ENCODE measurements at places on chromosomes 2 and 18.

GRCh38 chr2:166013878-166014277, 60.3 kb upstream of the TTC21B start:
- DNase-seq: no peak

DNA sequence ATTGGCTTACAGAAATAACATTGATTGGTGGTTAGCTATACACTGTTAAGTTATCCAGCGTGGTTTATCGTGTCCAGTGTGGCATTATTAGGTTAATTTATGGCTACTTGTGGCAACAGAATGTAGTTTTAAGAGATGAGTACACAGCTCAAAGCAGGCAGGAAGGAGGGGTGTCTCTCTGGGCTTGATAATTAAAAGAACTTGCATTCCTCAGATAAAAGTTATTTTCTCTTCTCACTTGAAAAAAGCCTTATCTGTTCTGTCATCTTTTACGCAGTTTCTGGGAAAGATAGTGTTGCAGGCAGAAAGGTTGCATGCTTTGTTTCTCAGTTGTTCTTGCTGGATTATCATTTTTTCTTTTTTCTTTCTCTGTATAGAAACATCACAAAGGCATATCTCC, 154.4 kb upstream of the COL3A1 start:
- no peak for DNase-seq

DNA sequence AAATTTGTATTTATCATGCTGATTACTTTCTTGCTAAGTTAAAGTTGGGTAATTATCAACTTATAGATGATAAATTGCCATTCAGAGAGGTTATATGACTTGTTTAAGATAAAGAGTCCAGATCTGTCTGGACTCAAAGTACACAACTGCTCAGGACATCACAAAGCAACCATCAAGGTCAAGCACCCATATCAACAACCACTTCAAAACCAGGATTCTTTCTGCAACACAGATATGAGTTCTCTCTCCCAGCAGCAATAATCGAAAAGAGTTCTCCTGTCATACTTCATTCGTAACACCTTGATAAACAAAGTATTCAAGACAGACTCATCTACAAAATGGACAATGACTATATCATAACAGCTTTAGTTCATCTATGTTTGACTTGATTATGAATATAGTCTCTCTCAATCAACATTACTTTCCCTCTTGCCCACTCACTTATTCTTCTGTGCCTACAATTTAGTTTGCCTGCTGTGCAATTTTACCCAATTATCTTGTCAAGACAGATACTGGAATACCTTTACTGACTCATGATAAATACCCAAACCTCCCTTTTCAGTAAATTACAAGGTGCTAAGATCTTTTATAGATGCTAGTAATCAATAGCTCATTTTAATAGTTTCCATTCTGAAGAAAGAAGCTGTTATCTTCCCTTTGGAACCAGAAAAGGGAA, 281.8 kb downstream of the NBAS start:
- DNase-seq: no peak

GRCh38 chr2:98460573-98461497, 16.2 kb downstream of the INPP4A start:
- DNase-seq: peak; percentile 33

DNA sequence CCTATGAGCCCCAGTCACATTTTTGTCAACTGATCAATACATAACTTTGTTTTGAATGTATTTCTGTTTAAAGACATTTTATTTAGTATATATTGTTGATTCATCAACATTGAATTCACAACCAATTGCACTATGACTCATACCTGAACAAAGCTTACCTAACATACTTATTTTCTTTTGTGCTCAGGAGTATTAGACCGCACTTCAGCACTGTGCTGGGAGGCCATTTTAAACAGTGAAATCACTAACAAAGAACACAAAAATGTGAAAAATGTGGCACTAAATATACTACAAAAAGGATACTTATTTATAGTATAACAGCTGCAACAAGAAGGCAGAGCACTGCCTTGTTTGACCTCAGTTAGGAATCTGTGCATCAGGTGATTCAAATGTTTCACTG, 12.4 kb upstream of the IFIH1 start:
- DNase-seq: no peak

DNA sequence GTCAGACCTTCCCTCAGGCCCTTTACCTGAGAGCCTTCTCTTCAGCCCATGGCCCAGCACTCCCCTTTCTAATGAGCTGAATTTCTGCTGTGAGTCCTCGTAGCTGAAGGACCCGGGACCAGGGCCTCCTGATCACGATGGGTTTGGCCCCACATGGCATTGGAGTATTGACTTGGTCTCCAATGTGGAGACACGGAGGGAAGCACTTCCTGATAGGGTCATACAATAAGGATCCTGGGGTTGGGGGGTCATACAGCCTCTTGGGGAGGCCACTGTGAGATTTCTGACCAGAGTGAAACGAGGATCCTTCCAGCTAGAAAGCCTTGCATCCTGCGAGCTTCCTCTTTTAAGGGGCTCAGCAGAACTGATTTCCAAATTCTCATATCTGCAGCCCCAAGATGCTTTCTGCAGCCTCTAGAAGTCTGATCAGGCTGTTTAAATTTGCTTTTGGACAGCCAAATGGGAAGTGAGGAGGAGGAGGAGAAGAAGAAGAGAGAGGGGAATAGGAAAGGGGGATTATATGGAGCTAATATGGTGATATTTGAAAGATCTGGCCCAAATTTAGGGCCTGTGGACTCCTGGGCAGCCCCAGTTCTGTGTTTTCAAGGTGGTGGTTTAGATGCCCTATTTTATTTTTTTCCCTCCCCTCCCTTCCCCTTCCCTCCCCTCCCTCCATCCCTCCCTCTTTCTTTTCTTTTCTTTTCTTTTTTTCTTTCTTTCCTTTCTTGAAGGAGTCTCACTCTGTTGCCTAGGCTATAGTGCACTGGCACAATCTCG, 38.9 kb downstream of the RHOB start:
- no peak for DNase-seq

DNA sequence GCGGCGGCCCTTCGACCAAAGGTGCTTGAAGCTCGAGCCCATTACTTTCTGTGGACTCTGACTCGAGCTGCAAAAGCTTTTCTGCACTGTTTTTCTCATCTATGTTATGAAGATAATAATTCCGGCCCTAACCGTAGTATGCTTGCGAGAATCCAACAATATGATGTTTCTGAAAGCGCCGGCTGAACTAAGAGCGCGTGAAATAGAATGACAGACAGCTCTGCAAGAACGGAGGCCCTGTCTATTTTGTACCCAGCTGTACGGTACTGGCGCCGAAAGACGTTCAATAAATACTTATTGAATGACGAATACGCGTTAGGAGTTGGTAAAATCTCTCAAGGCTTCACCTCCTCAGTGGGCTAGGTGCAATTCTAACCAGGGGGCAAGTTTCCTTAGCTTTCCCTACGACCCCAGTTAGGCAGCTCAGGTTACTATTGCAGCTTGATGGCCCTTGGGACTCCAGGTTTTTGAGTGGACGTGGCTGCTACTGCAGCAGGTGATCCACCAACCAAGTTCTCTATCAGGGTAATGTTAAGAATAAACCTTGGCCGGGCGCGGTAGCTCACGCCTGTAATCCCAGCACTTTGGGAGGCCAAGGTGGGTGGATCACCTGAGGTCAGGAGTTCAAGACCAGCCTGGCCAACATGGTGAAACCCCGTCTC, 570 bp downstream of the SCRN3 start:
- no peak for DNase-seq

- DNase-seq: no peak
Measured at GRCh38 chr2:124258140-124258880, 233.2 kb downstream of the CNTNAP5 start.

DNA sequence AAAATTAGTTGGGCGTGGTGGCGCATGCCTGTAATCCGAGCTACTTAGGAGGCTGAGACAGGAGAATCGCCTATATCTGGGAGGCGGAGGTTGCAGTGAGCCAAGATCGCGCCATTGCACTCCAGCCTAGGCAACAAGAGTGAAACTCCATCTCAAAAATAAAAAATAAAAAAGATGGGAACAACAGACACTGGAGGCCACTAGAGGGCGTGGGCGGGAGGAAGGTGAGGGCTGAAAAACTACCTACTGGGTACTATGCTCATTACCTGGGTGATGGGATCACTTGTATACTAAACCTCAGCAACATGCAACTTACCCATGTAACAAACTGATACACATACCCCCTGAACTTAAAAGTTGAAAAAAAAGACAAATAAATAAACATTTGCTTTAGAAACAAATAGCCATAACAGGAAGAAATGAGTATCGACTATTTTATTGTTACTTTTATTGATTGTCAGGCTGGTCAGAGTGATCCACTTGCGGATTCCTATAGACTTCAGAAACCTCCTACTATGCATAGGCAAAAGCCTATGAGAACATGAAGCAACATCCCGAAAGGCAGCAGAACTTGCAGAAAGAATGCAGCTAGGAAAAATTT, 61.0 kb downstream of the TMEM163 start:
- DNase-seq: no peak

DNA sequence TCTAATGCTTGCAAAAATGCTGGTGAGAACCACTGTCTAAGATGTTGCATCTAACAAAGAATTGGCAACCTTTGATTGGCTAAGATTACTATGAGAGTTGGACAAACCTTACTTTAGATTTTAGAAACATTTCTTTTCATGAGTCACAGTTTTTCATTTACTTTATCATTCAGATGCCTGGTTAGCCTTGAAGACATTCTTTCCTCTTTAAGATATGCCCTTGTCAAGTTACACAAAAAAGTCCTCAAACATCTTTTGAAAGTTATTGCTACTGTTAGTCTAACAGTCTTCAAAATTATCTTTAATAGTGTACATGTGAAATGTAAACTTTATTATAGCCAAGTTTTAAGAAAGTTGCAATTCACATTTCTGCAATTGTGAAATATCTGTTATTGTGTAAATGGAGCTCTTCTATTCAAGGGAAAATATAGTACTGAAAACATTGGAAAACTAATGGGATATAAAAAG, 276.3 kb downstream of the RND3 start:
- DNase-seq: no peak

DNA sequence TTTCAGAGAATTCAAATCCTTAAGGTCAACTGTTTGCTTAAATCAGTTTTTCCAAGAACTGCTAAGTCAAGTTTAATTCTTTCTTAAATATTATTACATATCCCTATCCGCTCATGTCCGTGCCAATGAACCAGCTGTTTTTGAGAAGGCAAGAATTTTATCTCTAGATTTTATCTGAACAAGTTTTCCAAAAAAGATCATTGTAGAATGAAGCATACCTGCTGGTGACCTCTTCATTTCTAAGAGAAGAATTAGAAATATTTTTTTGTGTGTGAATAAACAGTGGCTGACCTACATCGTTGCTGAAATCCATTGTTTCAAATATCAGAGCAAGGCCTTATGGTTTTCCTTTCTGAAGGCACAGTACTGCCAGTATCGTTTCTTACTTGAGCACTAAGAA, 58.4 kb upstream of the RND3 start:
- no peak for DNase-seq

DNA sequence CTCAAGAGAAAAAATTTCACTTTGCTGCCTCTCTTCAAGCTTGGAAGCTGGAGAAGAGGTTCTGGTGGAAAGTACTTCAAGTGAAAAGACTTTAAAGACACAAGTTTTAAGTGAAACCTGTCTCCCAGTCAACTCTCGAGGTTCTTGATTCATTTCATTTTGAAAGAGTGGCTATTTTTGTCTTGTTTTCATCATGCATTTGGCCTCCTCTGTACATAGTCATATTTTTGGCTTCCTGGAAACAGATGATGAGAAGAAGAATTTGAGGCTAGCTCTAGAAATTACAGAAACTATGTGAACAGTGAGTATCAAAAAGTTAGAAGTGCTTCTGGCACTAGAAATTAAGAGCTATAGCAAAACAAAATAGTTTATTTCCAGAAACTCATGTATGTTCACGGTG, 124.8 kb downstream of the DTNA start:
- no peak for DNase-seq

DNA sequence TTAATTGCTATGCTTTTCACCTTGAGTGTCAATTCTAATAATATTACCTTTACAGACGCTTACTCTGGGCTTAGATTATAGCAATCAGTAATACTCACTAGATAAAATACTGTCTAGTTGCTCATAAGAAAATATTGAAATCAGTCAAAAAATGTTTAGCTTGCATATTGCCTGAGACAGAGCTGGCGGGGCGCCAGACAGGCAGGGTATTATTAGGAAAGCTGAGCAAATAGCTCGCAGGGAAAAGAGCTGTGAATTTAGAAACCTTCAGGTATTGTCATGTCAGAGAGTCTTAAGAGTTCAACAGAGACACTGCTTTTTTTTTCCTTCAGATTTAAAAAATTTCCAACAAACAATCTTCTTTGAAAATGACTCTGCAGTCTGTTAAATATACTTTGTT, 118.4 kb downstream of the MEIS1 start:
- no peak for DNase-seq

DNA sequence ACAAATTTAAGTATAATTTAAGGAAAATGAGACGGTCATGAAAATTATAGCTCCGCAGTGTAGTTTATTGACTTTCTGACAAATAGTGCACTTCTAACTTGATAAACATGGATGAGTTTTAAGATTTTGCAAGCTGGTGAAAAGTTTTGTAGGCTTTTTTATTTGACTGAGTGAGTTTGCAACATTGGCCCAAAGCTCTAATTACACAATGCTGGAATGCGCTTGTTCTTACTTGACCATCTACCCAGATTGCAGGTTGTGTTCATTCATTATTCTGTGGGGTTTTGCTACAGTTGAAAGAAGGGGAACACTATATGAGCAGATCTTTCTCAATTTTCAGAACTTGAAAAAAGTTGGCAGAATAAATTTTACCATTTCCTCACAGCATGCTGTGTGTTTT, 13.5 kb downstream of the SPOPL start:
- no peak for DNase-seq

DNA sequence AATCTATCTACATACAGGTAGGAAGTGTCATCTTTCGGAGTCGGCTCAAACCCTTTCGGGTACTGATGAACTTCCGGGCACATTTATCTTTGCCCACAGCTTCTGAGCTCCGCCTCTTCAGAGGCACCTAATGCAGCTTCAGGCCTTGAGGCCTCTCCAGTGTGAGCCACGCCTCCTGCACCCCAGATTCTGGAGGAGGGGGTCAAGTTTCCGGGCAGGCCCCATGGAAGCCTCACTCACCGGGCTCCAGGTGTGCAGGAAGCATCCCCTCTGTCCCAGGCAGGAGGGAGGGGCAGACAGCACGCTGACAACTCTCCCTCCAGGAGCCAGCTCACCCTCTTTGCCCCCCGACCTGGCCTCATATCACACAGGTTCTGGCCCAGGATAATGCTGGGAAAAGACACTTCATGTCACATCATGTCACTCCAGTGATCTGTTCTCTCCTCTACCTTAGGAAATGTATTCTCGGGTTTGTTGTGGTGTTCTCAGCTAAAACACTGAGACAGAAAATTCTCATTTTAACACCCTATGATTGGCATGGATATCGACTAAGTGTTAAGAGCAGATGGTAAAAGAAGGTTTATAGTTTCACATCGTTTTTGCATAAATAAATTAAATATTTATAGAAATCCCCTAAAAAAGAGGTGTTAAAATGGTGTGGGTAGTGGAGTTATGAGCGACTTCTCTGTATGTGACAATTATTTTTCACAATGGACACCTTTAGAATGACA, 46.2 kb upstream of the COPS8 start:
- no peak for DNase-seq

GRCh38 chr2:122072666-122073065, 317.2 kb downstream of the TSN start:
- no peak for DNase-seq
